Tibial nerve (tissue), 4 donors: ENCODE measurements at places on chromosomes 16 and 17. TPM values are rescaled to one million over a fixed set of nuclear protein-coding genes. Genes with fewer than 3 reads are reported as not detected.

DNA sequence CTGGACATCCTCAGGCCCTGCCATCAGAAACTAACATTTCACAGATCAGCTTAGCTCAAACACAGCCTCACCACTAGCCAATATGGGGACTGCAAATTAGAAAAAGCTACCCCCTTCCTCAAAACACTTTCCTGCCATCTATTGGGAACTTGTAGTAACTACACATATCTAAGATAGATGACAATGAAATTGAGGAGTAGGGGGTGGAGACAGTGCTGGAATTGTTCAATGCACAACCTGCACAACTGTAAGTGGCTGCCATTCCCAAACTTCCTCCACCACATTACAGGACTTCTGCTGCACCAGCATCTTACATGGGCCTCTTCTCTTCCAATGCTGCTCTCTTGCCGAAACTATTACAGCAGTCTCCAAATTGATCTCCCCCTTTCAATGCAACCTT is 21.9 kb downstream of the AIPL1 start:
- no peak for DNase-seq

GRCh38 chr17:80113033-80113484 is 11.7 kb downstream of the GAA start:
- DNase-seq: no peak

DNA sequence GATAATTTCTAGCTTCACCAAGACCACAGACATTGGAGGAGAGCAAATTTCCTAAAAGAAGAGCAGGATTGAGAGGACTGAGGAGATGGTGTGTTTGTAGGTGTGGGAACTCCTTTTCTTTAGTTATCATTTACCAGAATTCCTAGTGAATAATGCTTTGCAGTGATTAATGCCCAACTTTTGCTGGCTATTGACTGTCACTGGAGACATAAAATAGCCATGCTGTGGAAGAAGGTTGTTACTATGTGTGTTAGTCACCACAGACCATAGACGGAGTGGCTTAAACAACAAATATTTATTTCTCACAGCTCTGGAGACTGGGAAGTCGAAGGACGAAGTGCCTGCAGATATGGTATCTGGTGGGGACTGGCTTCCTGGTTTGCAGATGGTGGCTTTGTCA is 179.1 kb downstream of the SHISA9 start:
- DNase-seq: no peak

GRCh38 chr16:10840703-10841102 is 22.1 kb upstream of the TVP23A start:
- DNase-seq: no peak

The DERL2 gene
- 22.2 TPM for total RNA-seq

DNA sequence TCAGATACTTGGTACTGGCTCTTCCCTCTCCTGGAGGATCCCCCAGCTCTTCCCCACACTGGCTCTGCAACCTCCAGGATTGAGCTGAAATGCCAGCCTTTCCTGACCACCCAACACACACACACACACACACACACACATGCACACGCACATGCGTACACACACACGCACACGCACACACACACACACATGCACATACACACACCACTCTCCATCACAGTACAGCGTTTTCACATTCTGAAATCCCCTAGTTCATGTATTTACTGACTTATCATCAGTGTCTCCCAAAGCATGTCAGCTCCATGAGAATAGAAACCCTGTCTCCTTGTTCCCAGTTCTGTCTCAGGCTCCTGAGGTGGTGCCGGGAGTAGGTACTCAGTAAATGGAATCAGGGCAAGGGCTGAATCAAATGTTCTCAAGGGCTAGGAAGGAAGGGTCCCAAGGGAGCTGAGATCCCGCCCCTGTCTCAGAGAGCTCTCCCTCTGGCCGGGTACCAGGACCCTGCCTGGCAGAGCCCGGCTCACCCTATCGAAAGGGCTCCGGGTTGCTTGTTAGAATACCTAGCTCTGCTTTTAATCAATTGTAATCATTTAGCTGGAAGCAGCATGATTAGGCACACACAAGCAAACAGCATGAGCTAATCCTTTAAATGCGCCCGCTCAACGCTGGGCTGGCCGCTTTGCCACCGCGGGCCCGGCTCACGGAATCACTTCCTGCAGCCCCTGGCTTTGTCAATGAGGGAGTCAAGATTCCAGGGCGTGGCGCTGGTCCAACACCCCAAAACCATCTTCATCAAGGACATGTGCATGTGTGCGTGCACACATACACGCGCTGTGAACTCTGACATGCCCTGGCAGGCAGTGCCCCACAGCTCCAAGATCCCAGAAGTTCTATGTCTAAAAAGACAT is 140.7 kb downstream of the C16orf78 start:
- no peak for DNase-seq

The FBXW10B gene
- total RNA-seq: 2.2 TPM

The SEPTIN12 gene
- not detected for total RNA-seq

- no peak for DNase-seq
Measured at GRCh38 chr16:31085411-31085810, 3.3 kb downstream of the PRSS53 start.

DNA sequence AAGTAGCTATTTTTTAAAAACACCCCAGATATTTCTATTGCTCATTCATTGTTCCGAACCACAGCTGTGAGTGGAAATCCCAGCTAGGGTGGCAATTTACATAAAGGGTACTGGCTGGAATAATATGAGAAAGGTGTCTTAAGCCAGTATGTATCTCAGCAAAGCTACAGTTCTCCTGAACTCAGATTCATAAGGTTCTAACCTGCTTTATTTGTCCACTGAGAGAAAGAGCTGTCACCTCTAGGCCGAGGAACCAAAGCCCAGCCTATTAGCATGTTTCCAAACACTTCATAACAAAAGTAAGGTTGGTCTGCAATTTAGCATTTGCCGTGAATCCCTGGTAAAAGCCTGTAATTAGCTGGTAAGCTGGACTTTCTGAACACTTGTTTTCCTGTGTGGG is 57.0 kb upstream of the CLEC19A start:
- DNase-seq: no peak

DNA sequence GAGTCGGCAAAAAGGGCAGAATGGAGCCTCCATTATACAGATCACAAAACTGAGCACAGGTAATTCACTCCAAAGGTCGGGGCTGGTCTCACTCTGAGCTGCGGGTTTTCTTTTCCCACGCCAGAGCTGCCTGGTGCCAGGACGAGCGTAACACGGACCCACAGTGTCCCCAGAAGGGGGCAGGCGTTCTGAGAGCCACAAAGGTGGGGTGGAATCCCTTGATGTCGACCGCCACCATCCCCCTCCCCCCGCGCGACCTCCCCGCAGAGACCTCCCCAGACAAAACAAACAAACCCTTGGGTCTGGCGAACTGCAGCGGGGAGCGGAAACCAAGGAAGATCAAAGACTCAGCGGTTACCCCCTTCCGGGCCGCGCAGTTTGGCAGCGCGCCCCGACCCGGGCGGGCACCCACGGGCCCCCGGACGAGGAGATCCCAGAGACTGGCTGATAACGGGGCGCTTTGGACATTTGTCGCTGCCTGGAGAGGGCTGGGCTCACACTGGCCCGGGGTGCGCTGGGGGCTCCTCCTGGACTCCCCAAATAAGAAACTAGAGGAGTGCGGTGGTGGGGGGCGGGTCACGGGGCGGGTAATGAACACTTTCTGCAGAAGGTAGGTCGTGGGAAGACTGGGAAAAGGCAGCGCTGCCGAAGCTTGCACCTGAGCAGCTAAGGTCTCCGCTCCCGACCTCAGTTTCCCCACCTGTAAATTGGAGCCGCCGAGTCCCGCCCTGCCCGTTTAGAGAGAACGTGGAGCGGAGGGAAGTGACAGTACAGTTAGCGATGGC is 664 bp upstream of the NKD1 start:
- no peak for DNase-seq

The KCNG4 gene
- not detected for total RNA-seq

DNA sequence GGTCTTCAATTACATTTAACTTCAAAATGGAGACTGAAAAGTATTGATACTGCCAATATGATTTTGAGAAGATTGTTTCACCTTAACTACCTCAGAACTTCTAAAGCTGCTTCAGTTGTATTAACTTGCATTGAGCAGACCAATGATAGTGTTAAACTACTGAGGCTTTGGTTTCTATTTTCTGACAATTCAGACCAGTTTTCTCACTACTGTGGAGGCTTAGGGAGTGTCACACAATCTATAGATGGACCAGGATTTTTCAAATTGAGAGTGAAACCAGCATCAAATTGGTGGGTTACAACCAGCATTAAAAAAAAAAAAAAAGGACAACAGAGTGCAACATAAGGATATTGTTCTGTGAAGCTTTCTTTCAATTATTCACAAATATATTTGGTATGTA is 21.2 kb downstream of the COG1 start:
- no peak for DNase-seq
